ENCODE measurements at places on chromosomes 4 and X. TPM values are rescaled to one million over a fixed set of nuclear protein-coding genes. Genes with fewer than 3 reads are reported as not detected.
A peak's percentile ranks its signal among the peaks of the same experiment; 100 is the strongest.

Gene ALAS2
- not detected for total RNA-seq

- H3K36me3 ChIP-seq = no peaks in the 10 kb centered on the region
- no peaks in the 10 kb centered on the region for H3K27me3 ChIP-seq
- H3K4me1 ChIP-seq = peaks cover 32% of the 10 kb centered on the region
- peak; percentile 71 for DNase-seq
Measured at GRCh38 chr4:70734168-70734954, 12.6 kb downstream of the RUFY3 start.

GRCh38 chrX:95076449-95076848 is 1402.4 kb downstream of the FAM133A start:
- H3K36me3 ChIP-seq = no peaks in the 10 kb centered on the region
- no peak overlapping the region for H3K27ac ChIP-seq
- H3K27me3 ChIP-seq = no peaks in the 10 kb centered on the region
- DNase-seq = no peak
- no peak overlapping the region for H3K4me3 ChIP-seq

- no peak overlapping the region for H3K27ac ChIP-seq
- no peak for DNase-seq
- H3K4me3 ChIP-seq = no peak overlapping the region
- peaks cover 2% of the 10 kb centered on the region for H3K4me1 ChIP-seq
Measured at GRCh38 chrX:111052478-111052877, 43.5 kb upstream of the PAK3 start.

GRCh38 chr4:158211222-158211621 is 936 bp downstream of the TMEM144 start:
- H3K4me1 ChIP-seq = peaks cover 15% of the 10 kb centered on the region
- H3K36me3 ChIP-seq = no peaks in the 10 kb centered on the region
- no peak for DNase-seq
- no peak overlapping the region for H3K27ac ChIP-seq
- peaks cover 31% of the 10 kb centered on the region for H3K27me3 ChIP-seq

DNA sequence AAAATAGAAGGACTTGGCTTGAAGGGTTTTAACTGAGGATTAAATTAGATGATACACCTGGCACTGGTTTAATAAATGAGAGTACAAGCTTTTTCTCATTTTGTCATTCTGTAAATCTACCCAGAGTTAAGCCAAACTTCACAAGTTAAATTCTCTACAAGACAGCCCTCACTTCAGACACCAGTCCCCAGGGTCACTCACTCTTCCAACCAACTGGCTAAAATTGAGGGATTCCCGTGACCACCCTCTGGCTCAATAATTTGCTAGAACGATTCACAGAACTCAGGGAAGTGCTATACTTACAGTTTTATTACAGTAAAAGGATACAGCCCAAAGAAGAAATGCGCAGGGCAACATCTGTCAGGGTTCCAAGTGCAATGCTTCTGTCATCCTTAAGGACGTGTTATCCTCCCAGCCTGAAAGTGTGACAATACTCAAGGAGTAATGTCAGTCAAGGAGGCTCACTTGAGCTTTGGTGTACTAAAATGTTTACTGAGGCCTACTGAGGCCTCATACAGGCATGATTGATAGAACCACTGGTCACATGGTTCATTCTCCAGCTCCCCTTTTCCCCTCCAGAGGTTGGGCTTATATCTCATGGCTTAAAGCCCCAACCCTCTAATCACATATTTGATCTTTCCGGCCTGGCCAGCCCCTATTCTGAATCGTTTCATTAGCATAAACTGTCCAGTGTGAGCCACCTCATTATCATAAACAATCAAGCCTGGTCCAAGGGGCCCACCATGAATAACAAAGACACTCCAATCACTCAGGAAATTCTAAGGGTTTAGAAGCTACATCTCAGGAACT is 9.6 kb upstream of the TMSB4X start:
- peaks cover 63% of the 10 kb centered on the region for H3K4me1 ChIP-seq
- DNase-seq = no peak
- no peaks in the 10 kb centered on the region for H3K36me3 ChIP-seq
- peak overlapping the region; percentile 95 for H3K27ac ChIP-seq
